ENCODE measurements at places on chromosomes 4 and X.

GRCh38 chrX:19772096-19772821, 115.1 kb downstream of the SH3KBP1 start:
- DNase-seq = no peak

GRCh38 chr4:64617800-64618199, 208.6 kb upstream of the TECRL start:
- DNase-seq = peak; percentile 16

- DNase-seq = no peak
These were observed 91.0 kb downstream of the ARHGAP24 start for GRCh38 chr4:85565761-85566480.

DNA sequence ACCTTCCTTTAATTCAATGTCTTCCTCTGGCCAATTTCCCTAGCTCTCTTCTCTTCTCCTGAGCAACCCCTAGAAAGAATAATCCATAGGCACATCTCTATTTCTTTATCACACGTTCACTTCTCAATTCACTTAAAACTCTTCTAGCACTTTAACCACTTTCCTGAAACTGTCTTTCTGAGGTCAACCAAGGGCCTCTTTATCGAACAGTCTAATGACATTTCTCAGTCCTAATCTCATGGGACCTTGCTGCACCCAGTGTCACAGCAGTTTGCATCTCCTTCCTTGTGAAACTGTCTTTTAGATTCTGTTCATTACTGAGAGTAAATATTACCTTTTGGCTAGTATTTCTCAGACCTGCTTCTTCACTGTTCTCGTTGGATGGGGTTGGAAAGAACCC, 285.3 kb upstream of the RASGEF1B start:
- DNase-seq = no peak

DNA sequence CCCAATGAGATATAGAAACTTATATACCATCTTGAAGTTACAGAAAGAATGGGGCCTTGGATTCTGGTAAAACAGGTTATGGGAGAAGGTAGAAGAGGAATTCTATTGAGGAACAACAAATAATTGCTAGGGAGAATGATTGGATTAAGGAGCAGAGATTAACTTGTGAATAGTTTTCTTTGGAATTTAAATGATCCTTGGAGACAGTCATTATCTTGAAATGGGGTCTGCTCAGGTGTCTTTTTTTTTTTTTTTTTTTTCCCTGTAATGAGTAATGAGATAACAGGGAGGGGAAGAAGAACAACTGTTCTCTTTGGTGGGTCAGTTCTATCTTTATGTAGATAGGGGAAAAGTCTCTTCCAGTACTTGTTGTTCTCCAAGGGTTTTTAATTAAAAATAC, 1406.0 kb downstream of the RPA4 start:
- DNase-seq = no peak

GRCh38 chrX:11813341-11813740, 55.3 kb downstream of the MSL3 start:
- no peak for DNase-seq

GRCh38 chrX:105648732-105649131, 173.6 kb upstream of the NRK start:
- no peak for DNase-seq

- no peak for DNase-seq
These were observed 20.7 kb downstream of the HAND2 start for GRCh38 chr4:173509036-173510001.

DNA sequence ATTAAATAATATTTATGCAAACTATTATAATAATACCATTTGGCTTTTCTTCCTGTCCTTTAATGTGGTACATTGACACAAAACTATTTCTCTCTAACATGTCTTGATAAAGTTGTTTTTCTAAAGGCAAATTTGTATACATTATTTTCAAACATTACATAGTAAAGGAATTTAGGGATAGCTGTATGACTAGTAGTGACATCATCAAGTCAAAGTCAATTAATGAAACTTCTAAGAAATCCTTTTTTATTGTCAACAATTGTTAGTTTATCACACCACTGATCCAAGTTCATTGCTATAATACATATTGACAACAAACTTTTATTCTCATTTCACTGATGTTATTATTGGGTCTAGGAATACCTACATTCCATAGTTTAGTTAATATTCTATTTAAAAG, 68.4 kb downstream of the TBCK start:
- DNase-seq = no peak

DNA sequence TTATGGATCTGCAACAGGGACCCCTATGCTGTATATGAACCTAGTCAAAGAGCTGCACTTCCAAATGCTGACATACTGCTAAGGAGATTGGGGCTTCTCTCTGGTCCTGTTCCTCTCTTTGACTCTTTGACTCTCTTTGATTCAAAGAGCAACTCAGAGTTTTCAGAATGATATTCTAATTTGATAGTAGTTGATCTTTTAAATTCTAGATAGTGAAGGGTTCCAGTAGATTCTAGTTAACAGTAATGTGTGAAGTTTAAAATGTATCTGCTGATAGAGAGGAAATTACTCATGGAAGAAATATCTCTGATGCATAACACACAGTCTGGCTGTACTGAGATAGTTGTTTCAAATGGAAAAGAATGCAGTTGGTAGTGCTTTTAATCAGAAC, 239.1 kb downstream of the RASL11B start:
- peak; percentile 56 for DNase-seq

DNA sequence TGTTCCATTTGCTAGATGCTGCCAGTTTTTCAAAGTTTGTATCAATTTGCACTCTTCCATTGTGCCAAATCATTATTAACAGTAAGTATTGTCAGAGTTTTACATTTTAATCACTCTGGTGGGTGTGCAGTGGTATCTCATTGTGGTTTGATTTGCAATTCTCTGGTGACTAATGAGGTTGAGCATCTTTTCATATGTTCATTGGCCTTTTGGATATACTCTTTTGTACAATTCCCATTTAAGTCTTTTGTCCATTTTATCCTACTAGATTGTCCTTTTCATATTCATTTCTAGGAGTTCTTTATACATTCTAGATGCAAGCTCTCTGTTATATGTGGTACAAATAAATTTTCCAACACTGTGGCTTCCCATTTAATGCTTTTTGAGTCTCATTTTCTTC, 17.4 kb upstream of the ARHGAP36 start:
- DNase-seq = no peak

DNA sequence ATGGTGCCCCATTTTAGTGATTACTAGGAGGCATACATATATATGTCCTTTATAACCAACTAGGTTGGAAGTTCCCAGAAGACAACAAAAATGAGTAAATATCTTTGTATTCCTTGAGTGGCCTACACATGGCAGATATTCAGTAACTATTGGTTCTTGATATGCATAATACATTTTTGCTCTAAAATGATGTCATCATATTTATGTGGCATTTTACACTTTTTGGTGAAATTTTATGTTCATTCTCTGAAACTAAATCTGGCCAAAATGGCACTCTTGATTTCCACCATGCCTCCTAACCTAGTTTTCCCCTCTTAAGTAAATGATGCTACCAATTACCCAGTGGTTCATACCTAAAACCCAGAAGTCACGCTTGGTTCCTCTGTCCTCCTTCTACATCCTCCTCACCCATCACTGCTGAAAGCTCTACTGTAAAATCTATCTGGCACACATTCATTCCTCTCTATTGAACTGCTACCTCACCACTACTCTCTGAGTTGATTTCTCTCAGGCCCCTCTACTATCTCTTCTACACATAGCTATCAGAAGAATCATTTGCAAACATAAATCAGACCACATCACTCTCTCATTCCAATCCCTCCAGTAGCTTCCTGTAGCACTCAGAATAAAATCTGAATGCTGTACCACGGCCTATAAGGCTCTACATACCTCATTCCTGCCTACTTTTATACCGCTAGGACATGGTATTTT, 13.4 kb downstream of the SLC10A7 start:
- DNase-seq = no peak

- no peak for DNase-seq
These were observed 87.5 kb downstream of the RBM46 start for GRCh38 chr4:154868414-154869194.

DNA sequence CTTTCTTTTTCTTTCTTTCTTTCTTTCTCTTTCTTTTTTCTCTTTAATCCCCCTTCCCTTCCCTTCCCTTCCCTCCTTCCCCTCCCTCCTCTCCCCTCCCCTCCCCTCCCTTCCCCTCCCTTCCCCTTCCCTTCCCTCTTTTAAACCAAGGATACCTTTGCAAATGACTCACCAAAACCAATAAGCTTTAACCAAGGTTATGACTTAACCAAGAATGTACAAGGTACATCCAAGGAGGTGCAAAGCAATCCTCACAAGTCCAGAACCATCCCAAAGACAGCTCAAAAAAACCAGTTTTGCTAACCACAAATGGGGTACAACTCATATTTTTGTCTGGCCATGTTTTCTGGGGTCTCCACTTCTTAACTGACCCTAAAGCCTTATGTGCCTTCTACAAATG, 174.7 kb upstream of the PPP1R2C start:
- no peak for DNase-seq

Data from SW 1271 (cell line).